NCI-H1105 treated with DMSO at 0.1 percent for 48 hours (cell line): ENCODE measurements at places on chromosomes 6 and 20.

GRCh38 chr6:136762022-136762975, 30.0 kb downstream of the MAP3K5 start:
- DNase-seq: no peak

- no peak for DNase-seq
Measured at GRCh38 chr6:80480421-80481157, 374.1 kb downstream of the BCKDHB start.

- DNase-seq: no peak
Measured at GRCh38 chr6:54784011-54784410, 62.6 kb upstream of the FAM83B start.

DNA sequence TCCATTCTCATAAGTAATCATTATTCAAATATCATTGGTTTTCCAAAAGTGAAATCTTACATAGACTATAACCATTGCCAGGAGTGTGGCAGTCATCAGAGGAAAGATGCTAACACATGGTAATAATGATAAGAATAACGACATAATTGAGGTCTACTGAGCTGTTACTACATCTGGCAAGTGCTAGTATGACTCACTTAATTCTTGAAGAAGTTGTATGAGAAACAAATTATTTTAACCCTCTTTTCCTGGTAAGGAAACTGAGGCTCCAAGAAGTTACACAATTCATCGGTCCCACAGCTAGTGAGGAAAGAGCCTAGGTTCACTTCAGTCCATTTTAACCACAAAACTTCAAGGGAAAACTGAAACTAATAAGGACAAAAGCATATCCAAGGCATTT, 335.6 kb upstream of the BTBD3 start:
- no peak for DNase-seq

GRCh38 chr20:25738198-25738597, 41.5 kb upstream of the ZNF337 start:
- no peak for DNase-seq

DNA sequence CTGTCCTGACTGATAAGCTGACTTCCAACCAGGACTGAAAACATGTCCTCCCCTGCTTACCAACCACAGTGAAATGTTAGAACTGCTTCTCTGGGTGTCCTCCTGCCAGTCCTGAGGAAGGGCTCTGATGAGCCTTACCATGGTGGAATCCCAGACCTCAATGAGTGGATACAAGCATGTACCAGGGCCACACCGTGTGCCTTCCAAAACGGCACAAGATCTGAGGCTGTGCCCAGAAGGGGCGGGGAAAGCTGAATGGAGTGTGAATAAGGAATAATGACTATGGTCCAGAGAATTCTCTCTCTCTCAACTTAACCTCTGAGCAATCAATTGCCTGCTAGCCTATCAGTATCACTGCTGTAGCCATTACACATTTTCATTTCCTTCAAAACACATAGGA, 51.7 kb downstream of the PDE10A start:
- no peak for DNase-seq

GRCh38 chr6:14309516-14309915, 191.9 kb downstream of the CD83 start:
- peak; percentile 57 for DNase-seq

GRCh38 chr6:139722530-139722929, 348.1 kb upstream of the CITED2 start:
- DNase-seq: no peak

DNA sequence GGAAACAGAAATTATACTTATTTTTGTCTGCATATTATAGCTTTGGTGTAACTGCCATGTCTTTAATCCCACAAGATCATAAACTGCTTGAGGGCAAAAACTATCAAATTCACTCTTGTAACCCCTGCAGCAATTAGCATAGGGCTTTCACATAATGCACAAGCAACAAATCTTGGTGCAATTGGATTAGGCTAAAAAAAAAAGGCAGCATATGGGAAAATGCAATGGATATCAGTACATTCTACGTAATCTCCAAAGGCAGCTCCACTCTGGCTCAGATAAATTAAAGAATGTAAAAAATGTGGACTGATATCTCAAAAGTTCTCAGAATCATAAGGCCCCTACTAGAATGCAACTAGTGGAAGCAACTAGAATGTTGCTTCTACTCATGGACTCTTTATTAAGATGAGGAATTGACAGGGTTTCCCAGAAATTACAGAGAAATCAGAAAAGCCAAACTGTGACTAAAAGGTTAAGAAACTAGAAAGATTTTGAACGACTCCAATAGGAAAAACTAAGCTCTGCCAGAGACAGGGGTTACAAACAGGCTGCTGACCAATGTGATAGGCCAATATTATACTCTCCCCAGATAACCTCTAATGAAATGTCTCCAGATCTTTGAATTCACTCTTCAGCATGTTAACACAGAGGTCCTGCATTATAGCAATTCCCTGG, 55.0 kb downstream of the FILIP1 start:
- DNase-seq: no peak

DNA sequence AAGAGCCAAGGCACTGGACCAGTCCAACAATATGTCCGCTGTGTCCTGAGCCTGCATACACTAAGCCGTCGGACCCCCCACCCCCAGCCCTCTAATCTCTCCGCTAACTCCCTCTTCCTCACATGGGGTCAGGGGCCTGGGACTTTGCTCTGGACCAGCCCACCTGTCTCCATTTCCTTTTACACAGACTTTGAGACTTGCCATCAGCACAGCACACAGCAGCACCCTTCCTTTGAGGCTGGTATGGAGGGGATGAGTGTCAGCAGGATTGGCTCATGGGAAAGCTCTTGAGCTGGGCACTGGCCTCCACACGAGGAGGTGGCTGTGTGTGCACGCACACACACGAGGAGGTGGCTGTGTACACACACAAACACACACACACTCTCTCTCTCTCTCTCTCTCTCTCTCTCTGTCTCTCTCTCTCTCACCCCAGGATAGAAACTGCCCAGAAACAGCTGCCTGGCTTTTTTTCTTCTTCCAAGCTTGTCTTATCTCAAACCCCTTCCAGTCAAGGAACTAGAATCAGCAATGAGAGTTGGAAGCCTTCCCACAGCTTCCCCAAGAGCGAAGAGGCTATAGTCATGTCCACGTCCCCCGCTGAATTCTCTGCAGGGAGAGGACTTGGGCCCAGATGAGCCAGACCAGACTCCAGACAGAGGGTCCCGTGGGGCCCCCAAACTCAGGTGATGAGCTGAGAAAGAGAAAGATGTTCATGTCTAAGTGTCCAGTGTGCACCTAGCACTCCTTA, 18.6 kb downstream of the SLC9A8 start:
- DNase-seq: no peak

- no peak for DNase-seq
Measured at GRCh38 chr6:42572523-42572922, 8.7 kb downstream of the UBR2 start.

- no peak for DNase-seq
Measured at GRCh38 chr6:12479451-12479850, 189.3 kb downstream of the EDN1 start.

DNA sequence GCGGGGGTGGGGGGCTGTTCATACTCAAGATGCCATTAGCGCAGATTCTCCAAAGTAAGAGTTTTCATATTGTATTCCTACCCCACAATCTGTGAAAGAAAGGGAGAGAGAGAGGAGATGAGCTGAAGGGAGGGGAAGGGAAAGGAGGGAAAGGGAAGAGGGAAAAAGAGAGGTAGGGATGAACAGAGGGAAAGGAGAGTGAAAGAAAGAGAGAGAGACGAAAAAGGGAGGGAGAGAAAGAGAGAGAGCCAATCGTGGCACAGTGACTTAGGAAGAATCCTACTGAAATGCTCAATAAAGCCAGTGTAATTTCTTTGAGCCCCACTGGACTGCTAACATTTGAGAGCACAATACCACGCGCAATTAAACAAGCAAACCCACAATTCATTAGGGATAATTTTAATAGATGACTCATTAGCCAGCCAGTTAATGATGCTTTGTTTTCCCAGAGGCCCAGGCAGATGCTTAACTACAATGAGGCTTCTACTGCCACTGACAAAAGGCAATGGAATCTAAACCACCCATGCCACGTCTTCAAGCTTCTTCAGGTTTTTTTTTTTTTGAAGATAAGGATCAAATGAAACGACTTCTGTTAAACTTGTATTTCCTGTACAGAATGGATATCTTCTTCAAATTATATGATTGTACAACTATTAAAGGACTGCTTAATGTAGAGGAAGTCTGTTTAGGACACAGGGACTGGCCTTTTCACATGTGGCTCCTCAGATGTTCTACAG, 306.8 kb downstream of the FOXC1 start:
- DNase-seq: peak; percentile 31

- DNase-seq: no peak
Measured at GRCh38 chr6:25351485-25351884, 72.3 kb downstream of the CARMIL1 start.

DNA sequence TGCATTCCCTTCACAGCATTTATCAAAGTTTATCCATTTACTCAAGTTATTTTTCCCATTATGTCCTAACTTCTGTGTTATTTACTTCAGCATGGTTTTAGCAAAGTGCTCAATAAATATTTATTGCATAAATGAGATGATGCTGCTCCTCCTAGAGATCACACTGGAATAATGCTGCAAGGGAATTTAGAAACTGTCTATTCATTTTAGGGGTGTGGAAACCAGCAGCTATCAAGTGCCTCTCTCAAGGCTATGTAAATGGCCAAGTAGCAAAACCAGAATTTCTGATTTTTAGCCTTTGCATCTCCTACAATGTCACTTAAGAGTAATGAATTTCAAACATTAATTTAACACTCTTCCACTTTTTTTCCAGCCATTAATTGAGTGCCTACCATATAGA, 316.2 kb downstream of the COL12A1 start:
- DNase-seq: no peak

- DNase-seq: no peak
Measured at GRCh38 chr20:17679941-17680835, 1.9 kb downstream of the RRBP1 start.

DNA sequence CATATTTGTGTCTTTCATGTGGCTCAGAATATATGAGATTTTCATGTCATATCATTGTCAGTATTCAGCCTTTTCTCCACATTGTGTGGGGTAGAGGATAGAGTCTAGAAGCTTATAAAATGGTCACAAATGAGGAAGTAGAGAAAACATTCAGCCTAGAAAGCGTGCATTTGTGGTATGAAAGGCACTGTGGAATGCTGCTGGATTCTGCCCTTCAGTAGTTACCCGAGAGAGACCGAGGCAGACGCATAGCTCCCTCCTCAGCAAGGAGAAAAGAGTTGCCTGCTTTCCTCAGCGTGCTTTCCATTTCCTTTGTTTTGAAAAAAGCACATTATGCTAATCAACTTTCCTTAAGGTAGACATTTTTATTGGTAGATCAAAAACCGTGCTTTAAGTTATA, 28.7 kb downstream of the MYB start:
- no peak for DNase-seq

- peak; percentile 67 for DNase-seq
Measured at GRCh38 chr20:561437-562231, 18.0 kb upstream of the CSNK2A1 start.

DNA sequence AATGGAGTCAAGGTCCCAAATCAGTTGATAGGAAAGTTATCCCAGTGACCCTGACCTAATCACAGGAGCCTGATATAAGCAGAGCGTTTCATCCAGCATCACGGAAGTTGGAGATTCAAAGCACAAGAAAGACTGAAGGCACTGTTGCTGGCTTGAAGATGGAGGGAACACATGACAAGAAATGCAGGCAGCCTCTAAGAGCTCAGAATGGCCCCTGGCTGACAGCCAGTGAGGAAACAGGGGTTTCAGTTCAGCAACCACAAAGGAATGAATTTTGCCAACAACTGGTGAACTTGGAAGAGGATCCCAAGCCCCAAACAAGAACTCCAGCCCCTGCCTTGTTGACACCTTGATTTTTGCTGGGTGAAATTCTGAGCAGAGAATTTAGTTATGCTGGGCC, 778.5 kb downstream of the MAFB start:
- no peak for DNase-seq

DNA sequence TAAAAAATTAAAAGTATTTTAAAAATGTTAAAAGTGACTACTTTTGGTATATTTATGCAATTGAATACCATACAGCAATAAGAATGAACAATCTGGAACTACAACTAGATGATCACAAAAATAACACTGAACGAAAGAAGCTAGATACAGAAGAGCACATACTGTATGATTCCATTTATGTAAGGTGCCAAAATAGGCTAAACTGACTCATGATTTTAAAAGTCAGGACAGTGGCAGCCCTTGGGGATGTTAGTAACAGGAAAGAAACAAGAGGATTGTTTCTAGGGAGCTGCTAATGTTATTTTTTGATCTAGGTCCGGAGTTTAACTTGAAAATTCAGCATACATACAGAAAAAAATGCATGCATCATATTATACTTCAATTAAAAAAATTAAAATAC, 42.3 kb downstream of the KIF13A start:
- no peak for DNase-seq

- no peak for DNase-seq
Measured at GRCh38 chr6:80454197-80454596, 347.7 kb downstream of the BCKDHB start.

DNA sequence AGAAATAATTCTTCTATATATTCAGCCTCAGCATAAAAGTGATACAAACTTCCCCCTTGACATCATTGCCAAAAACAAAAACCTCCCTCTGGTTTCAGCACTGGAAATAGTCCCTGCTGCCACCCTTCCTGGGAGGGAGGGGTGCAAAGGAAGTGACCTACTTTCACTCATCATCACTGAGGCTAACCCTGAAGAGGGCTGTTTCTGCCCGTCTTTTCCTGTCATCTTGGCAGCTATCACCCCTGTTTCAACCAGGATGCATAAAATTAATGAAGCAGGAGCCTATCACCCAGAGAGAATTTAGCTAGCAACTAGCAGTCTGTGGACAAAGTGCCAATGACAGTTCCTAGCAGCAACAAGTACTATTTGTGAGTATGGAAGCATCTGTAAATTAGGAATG, 397.8 kb downstream of the LAMA2 start:
- no peak for DNase-seq

GRCh38 chr20:16571333-16571732, 1.9 kb downstream of the KIF16B start:
- no peak for DNase-seq

GRCh38 chr20:23361119-23361475, 885 bp upstream of the GZF1 start:
- peak; percentile 17 for DNase-seq

- no peak for DNase-seq
Measured at GRCh38 chr20:52231230-52231746, 39.7 kb upstream of the ZFP64 start.

DNA sequence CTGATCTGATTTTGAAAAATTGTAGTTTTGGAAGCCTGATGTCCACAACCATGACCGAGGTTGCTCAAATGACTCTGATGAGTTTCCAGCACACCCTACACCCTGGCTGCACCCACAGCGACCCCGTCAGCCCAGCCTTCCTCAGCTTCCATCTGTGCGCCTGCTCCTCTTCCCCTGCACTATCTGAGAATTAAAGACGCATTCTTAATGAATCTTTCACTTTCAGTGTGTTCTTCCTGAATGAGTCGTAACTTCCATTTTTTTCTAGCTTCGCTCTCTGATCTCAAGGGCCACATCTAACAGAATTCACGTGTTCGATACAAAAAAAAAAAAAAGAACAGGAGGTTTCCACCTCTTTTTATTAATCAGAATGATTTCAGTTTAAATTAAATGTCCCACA, 21.3 kb upstream of the RREB1 start:
- DNase-seq: no peak

- DNase-seq: no peak
Measured at GRCh38 chr20:50281831-50282591, 91.4 kb downstream of the CEBPB start.

- DNase-seq: no peak
Measured at GRCh38 chr6:129679275-129679674, 30.7 kb downstream of the ARHGAP18 start.
